Activated CD4-positive, alpha-beta memory T cell treated with anti-CD3 and anti-CD28 coated beads for 36 hours (primary cell): ENCODE measurements at places on chromosomes 11 and 22. TPM values are rescaled to one million over a fixed set of nuclear protein-coding genes. Genes with fewer than 3 reads are reported as not detected.

The ZBTB44 gene
- 33.4 TPM for total RNA-seq

The CBLIF gene
- not detected for total RNA-seq

The YPEL4 gene
- 0.73 TPM for total RNA-seq

The CHRM1 gene
- not detected for total RNA-seq

The GGTLC3 gene
- not detected for total RNA-seq

The GRIK4 gene
- total RNA-seq, result not detected

The ROBO3 gene
- 9.0 TPM for total RNA-seq

The KCNJ1 gene
- total RNA-seq, result not detected

The CFAP300 gene
- total RNA-seq, result not detected

The PATE4 gene
- total RNA-seq, result not detected

The PHOX2A gene
- total RNA-seq, result not detected

- H3K4me1 ChIP-seq, result no peaks in the 10 kb centered on the region
- no peaks in the 10 kb centered on the region for H3K36me3 ChIP-seq
- H3K27ac ChIP-seq, result no peak overlapping the region
- no peaks in the 10 kb centered on the region for H3K27me3 ChIP-seq
- DNase-seq, result peak; percentile 41
- no peak overlapping the region for H3K4me3 ChIP-seq
Observed at GRCh38 chr22:28051787-28052356, 132.8 kb upstream of the PITPNB start.

DNA sequence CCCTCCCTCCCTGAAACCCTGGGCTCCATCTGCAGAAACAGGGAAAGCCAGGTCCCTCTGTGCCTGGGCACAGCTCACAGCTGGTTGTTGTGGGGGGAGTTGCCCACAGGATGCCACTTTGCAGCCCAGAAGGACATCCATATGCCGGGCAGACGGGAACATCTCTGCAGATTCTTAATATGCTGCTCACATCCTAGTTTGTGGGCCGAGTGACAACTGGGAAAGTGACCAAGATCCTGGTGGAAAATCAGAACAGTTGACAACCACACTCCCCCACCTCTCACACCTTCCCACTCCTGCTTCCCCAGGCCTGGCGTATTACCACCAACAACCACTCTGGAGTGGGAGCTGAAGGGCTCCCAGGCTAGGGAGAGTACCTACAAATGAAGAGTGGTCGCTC lies 7.3 kb upstream of the SCGB1A1 start:
- no peaks in the 10 kb centered on the region for H3K36me3 ChIP-seq
- no peak for DNase-seq
- no peaks in the 10 kb centered on the region for H3K4me1 ChIP-seq
- no peak overlapping the region for H3K4me3 ChIP-seq
- no peak overlapping the region for H3K27ac ChIP-seq
- no peaks in the 10 kb centered on the region for H3K27me3 ChIP-seq

GRCh38 chr22:49768077-49768910 lies 59.4 kb downstream of the BRD1 start:
- H3K4me1 ChIP-seq, result peaks cover 9% of the 10 kb centered on the region
- no peak overlapping the region for H3K27ac ChIP-seq
- no peak for DNase-seq
- no peaks in the 10 kb centered on the region for H3K27me3 ChIP-seq

- H3K27me3 ChIP-seq, result no peaks in the 10 kb centered on the region
- no peak for DNase-seq
- H3K4me1 ChIP-seq, result peaks cover 74% of the 10 kb centered on the region
- H3K4me3 ChIP-seq, result peak overlapping the region; percentile 72
- peaks cover 2% of the 10 kb centered on the region for H3K36me3 ChIP-seq
Observed at GRCh38 chr22:40531951-40532900, 104.3 kb downstream of the MRTFA start.

- H3K4me3 ChIP-seq, result no peak overlapping the region
- no peaks in the 10 kb centered on the region for H3K36me3 ChIP-seq
- no peak overlapping the region for H3K27ac ChIP-seq
- H3K27me3 ChIP-seq, result peaks cover 2% of the 10 kb centered on the region
- no peak for DNase-seq
Observed at GRCh38 chr11:94650756-94651155, 83.6 kb downstream of the PIWIL4 start.

DNA sequence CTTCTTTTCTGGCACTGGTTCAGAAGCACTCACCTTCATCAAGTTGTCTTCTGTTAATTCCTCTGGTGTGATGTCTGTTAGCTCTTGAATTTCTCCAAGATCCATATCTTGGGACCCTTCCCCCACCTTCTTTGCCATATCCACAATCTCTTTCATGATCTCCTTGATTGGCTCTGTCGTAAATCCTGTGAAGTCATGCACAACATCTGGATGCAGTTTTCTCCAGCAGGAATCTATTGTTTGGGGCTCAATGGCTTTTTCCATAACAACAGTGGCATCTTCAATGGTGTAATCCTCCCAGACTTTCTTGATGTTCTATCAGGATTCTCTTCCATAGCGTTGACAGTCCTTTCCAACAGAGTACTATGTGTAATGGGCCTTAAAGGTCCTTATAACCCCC lies 96.9 kb downstream of the CSTPP1 start:
- peaks cover 1% of the 10 kb centered on the region for H3K36me3 ChIP-seq
- DNase-seq, result no peak
- H3K27me3 ChIP-seq, result no peaks in the 10 kb centered on the region
- H3K27ac ChIP-seq, result no peak overlapping the region

DNA sequence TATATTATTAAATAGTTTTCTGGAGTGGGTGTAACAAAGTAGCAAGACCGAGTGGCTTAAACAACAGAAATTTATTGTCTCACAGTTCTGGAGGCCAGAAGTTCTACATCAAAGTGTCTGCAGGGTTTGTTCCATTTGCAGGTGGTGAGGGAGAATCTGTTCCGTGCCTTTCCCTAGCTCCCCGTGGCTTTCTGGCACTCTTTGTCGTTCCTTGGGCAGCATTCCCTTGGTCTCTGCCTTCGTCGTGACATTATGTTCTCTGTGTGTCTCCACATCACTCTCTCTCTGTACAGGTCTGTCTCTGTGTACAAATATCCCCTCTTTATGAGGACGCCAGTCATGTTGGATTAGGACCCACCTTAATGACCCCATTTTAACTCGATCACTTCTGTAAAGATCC lies 38.2 kb downstream of the LDLRAD3 start:
- no peak for DNase-seq
- H3K36me3 ChIP-seq, result no peaks in the 10 kb centered on the region
- H3K27me3 ChIP-seq, result peaks cover 4% of the 10 kb centered on the region
- H3K4me1 ChIP-seq, result no peaks in the 10 kb centered on the region
- no peak overlapping the region for H3K27ac ChIP-seq
- no peak overlapping the region for H3K4me3 ChIP-seq

DNA sequence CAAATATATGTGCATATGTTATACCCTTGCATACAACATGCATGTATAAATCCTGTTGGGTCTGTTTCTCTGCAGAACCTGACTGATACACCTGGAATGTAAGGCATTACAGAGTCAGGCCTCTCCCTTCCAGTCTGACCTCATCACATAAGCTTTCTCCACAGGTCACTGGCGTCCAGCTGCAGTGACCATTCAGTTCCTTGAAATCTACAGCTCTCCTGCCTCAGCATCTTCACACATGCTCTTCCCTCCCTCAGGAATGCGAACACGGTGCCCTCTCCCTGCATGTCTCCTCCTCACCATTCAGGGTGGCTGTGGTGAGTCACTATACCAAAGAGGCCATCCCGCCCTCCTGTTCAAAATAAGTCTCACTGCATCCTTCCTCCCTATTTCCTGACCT lies 657.8 kb upstream of the B3GAT1 start:
- no peak overlapping the region for H3K27ac ChIP-seq
- no peaks in the 10 kb centered on the region for H3K4me1 ChIP-seq
- peaks cover 19% of the 10 kb centered on the region for H3K27me3 ChIP-seq
- no peaks in the 10 kb centered on the region for H3K36me3 ChIP-seq
- DNase-seq, result no peak

DNA sequence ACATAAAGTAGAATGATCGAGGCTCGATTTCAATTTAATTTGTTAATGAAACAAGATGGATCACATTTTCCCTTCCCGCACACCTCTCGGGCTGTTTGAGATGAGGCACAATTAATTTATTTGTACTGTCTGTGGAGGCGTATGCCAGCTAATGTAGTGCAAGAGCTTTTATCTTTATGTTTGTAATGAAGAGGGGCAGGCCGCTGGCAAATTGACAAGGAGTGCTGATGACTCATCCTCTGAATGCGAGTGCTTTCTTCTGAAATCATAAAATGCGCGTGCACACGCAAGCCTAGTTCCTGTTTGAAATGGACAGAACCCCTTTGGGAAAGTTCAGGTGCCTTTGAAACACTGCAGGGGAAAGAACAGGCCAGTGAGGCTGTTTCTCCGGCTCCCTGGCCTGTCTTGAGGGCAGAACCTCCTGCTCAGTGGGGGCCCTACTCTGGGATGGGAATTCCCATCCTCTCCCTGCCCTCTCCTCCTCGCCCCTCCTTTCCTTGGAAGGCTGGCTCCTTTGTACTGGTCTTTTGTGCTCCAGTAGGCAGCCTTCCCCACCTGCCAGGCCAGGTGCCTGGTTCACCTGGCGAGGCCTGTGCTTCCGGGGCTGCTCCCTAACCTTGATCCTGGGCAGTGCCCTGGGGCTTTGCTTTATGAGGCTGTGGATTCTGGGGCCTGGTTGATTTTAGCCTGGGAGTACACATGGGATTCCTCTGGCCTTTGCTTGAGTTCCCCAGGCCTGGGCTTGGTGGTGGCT lies 50.3 kb downstream of the TEAD1 start:
- DNase-seq, result peak; percentile 23
- H3K36me3 ChIP-seq, result no peaks in the 10 kb centered on the region
- peaks cover 57% of the 10 kb centered on the region for H3K27me3 ChIP-seq
- H3K27ac ChIP-seq, result no peak overlapping the region

DNA sequence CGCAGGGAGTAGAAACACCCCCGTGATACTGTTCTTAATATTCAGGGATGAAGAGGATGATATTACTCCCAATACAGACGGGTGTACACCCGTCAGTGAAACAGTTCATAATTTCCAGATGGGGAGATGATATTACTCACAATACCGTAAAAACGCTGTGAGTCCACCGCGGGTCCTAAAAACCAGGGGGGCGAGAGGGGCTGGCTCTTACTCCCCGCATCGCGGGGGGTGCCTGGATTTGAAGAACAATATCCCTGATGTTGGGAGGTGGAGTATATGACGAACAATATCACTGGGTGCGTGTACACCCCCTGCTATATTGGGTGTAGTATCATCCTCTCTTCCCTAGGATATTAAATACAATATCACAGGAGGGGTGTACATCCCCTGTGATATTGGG lies 20.5 kb upstream of the APOL5 start:
- no peaks in the 10 kb centered on the region for H3K4me1 ChIP-seq
- H3K27ac ChIP-seq, result no peak overlapping the region
- DNase-seq, result peak; percentile 70

GRCh38 chr22:20533879-20534265 lies 26.5 kb downstream of the MED15 start:
- no peaks in the 10 kb centered on the region for H3K27me3 ChIP-seq
- no peak overlapping the region for H3K27ac ChIP-seq
- H3K4me1 ChIP-seq, result peaks cover 50% of the 10 kb centered on the region
- H3K36me3 ChIP-seq, result peaks cover 22% of the 10 kb centered on the region
- no peak overlapping the region for H3K4me3 ChIP-seq

- no peak overlapping the region for H3K4me3 ChIP-seq
- no peaks in the 10 kb centered on the region for H3K36me3 ChIP-seq
- DNase-seq, result no peak
- no peaks in the 10 kb centered on the region for H3K4me1 ChIP-seq
- no peak overlapping the region for H3K27ac ChIP-seq
- peaks cover 16% of the 10 kb centered on the region for H3K27me3 ChIP-seq
Observed at GRCh38 chr11:64544616-64545296, 46.3 kb upstream of the SLC22A12 start.

- H3K4me1 ChIP-seq, result peaks cover 3% of the 10 kb centered on the region
- no peak overlapping the region for H3K27ac ChIP-seq
- no peak overlapping the region for H3K4me3 ChIP-seq
- H3K36me3 ChIP-seq, result no peaks in the 10 kb centered on the region
- peaks cover 2% of the 10 kb centered on the region for H3K27me3 ChIP-seq
- no peak for DNase-seq
Observed at GRCh38 chr11:79042824-79043223, 398.0 kb downstream of the TENM4 start.

- peaks cover 29% of the 10 kb centered on the region for H3K4me1 ChIP-seq
- H3K4me3 ChIP-seq, result no peak overlapping the region
- H3K27ac ChIP-seq, result peak overlapping the region; percentile 68
- H3K36me3 ChIP-seq, result peaks cover 7% of the 10 kb centered on the region
- DNase-seq, result no peak
Observed at GRCh38 chr11:82873919-82874333, 26.3 kb downstream of the PRCP start.

DNA sequence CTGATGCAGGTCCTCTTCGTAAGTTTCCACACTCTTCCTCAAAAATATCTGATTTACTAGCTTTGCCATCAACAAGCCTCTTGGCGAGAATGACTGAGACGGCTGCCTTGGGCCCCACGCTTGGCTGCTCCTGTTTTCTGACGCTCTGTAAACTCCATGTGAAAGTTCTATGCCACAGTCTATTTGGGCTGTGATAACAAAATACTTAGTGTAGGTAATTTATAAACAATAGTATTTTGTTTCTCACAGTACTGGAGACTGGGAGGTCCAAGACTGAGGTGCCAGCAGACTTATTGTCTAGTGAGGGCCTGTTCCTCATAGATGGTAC lies 123.2 kb upstream of the SORL1-AS1 start:
- H3K27ac ChIP-seq, result no peak overlapping the region
- no peak overlapping the region for H3K4me3 ChIP-seq
- H3K36me3 ChIP-seq, result peaks cover 58% of the 10 kb centered on the region

DNA sequence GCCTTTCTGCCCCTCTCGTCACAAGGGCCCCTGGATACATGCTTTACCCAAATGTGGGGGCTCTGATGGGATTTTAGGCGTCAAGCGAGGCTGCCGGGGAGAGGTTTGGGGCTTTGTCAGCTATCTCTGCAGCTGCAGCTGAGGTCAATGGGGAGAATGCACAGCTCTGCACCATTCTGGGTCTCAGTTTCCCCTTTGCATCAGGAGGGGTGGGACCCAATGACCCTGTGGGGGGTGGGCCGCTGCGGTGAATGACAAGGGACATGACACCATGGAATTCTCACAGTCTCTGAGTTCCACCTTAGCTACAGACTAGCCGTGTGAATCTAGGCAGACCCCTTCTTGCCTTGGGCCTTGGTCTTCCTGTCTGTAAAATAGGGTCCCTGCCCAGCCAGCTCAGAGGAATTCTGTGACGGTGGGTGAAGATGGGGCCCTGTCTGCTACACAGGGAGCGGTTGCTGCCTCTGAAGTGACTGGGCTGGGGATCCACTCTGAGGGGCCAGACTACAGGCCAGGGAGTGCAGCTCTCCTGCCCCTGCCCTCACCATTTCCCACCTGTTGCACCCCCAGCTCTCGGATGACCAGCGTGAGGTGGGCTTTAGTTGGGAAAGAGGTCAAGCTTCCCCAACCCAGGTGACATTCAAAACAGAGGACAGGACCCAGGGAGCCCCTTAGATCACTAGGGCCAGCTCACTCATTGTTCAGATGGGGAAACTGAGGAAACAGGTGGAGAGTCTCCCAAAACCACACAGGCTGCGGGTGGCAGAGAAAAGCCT lies 35.9 kb upstream of the WNT11 start:
- H3K27ac ChIP-seq, result no peak overlapping the region
- no peaks in the 10 kb centered on the region for H3K4me1 ChIP-seq
- DNase-seq, result no peak
- H3K4me3 ChIP-seq, result no peak overlapping the region
- no peaks in the 10 kb centered on the region for H3K27me3 ChIP-seq
